GM23248 (cell line): ENCODE measurements at places on chromosomes 6 and 20.

DNA sequence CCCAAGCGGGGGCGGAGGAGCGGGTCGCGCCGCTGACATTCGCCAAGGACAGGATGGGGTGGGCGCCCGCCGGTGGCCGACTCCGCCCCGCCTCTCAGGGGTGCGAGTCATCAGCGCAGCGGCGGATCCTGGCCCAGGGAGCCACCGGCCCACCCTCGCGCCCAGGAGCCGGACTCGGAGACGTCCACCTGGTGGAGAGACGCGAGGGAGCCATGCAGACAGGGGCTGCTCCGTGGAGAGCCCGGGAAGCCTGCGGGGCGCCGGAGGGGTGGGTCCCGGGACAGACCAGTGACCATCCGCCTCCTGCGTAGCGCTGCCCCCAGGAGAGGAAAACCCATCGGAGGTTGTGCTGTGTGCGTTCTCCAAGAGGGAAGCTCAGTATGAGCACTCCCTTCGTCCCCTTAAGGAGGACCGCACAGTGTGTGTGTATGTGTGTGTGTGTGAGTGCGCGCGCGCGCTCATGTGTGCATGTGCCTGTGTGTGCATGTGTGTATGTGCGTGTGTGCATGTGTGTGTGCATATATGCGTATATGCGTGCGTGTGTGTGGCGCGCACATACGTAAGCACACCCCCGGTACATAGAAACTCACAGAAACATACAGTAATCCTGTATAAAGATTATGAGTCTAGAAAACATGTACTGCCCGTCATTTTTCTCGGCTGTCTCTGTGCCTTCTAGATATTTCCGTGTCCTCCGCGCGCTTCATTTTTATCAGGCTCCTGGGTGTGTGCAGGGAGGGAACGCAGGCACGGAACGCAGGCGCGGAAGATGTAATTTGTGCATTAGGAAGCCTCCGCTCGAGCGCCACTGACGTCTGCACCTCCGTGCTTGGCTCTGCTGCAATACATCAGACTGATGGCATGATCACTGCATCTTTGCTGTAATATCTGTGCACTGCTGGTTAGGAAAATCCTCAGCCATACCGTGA, 158.9 kb downstream of the TBXT start:
- peak; percentile 82 for DNase-seq

GRCh38 chr20:1225783-1226654, at the start of gene RAD21L1:
Gene RAD21L1, plus strand, starts transcription at chr20:1226044. Its CDS starts 2,410 bp downstream, at chr20:1228454.
- peak; percentile 88 for DNase-seq

GRCh38 chr6:144349690-144350527, 64.8 kb downstream of the UTRN start:
- DNase-seq = peak; percentile 75

GRCh38 chr20:36252511-36252910, 16.2 kb downstream of the AAR2 start:
- DNase-seq = no peak

DNA sequence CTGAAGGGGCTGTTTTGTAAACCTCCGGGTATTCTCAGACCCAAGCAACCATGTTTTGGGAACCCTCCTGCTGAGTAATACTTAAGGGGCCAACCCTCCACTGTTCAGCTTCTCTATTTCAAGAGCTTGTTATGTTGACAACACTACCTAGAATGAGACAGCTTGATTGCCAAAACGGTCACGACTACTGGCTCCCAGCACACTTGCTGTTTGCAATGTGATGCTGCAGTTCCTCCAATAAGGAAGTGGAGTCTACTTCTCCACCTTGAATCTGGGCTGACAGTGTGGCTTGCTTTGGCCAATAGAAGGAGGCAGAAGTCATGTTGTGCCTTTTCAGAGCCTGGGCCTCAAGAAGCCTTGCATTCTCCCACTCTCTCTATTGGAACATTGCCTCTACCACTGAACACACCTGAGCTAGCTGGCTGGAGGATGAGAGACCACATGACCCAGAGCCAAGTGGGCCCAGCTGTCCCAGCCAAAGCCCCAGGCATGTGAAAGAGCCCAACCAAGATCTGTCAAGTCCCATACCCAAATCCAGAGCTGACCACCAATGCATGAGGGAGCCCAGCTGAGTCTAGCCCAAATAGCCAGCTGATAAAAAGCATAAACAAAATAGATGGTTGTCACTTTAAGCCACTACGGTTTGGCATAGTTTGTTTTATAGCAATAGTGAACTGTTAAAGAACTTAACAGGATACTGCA, 108.0 kb downstream of the PRND start:
- no peak for DNase-seq

GRCh38 chr6:91130126-91130525, 543.3 kb upstream of the MAP3K7 start:
- no peak for DNase-seq

GRCh38 chr6:134902936-134903335, 47.0 kb downstream of the ALDH8A1 start:
- DNase-seq = no peak

GRCh38 chr6:169145496-169145895, 108.2 kb downstream of the THBS2 start:
- no peak for DNase-seq

- DNase-seq = peak; percentile 91
These were observed 289.5 kb downstream of the ESR1 start for GRCh38 chr6:152096863-152097496.
